Stromal cell of bone marrow (primary cell): ENCODE measurements at places on chromosomes 16 and 17.

DNA sequence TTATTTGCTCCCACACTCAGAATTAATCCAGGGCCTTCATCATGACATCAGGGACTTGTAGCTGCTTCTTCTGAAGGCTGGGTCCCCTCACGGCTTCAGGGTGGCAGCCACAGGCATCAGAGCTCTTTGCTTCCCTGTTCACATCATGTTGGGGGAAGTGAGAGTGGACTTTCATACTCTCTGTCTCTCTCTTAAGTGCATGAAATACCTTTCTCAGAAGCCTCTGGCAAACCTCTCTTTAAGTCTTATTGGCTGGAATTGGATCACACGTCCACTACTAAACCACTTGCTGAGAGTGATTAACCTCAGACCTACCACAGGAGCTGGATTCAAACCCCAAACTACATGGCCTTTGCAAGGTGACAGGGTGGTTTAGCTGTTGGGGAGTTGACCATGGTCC is 17.7 kb upstream of the SALL1 start:
- no peak for DNase-seq

DNA sequence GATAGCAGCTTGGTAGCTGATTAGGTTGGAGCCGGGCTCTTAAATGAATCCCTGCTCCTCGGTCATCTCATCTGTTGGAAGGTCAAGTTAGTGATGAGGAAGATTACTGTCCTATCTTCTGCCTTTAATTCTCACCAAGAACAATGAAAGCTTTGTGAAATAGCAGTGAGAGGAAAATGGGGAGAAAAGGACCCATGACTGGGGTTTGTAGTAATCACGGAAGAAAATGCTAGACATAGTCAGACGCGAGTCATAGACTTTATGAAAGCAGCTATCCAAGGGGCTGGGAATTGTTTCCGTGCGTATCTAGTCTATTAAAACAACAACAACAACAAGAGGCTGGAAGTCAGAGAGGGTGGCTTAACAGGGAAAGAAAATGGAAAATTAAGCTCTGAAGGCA is 18.3 kb downstream of the PIK3R5 start:
- DNase-seq: no peak

- peak; percentile 91 for DNase-seq
These were observed at the start of gene PFN1 for GRCh38 chr17:4948166-4948930. PFN1 (minus strand) TSS chr17:4948530; CDS start chr17:4948394, 136 bp downstream.

GRCh38 chr17:4808378-4808767 is 1.4 kb downstream of the PLD2 start:
- no peak for DNase-seq

- DNase-seq: peak; percentile 2
These were observed 134.9 kb downstream of the CCT6B start for GRCh38 chr17:34826332-34826731.

DNA sequence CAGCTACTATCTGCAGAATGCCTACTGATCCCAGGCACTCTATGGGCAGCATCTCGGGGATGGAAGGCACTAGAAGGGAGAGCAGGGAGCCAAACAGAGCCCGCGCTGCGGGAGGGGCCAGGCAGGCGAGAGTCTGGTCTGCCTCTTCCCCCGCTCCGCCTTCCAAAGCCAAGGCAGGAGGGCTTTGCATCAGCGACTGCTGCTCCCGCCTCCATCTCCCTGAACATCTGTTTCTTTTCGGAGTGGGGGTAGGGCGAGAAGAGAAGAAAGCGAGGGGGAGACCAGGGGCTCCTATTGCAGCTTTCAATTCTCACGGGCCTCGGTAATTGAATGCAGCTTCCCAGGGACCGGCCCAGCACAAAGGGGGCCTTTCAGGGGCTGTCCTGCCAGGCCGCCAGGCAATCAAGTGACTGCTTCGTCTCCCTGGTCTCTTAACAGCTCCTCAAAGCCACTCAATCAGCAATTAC is 31.4 kb upstream of the CDC42EP4 start:
- DNase-seq: peak; percentile 52

DNA sequence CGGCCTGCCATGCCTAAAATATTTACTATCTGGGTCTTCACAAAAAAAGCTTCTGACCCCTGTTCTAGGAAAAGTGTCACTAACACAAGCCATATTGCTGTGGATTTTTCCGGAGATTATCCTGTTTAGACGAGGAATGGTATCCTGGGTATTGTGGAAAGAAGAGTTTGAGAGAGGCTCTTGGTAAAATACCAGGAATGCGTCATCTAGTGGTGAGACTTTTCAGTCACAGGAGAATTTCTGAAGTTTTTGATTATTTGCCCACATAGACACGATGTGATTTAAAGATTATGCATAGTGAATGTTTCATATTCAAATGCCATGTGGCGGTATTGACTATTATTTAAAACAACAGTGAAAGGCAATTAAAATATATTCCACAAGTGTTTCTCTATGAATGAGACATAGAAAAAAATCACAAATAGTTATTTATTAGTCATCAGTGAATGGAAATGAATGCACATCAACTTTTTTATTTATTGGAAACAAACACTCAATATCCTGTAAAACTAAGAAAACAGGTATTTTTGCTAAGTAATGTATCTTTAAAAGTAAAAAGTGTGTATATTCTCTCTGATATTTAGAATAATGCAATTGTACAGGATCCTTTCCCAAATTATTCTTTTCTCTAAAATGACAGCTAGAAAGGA is 7.8 kb downstream of the KRT28 start:
- peak; percentile 40 for DNase-seq

GRCh38 chr16:30741461-30741914 is 6.7 kb upstream of the PHKG2 start:
- peak; percentile 33 for DNase-seq

- DNase-seq: no peak
These were observed 8.1 kb downstream of the TMEM204 start for GRCh38 chr16:1541293-1542165.

GRCh38 chr17:27977751-27978688 is 64.5 kb upstream of the NLK start:
- no peak for DNase-seq

DNA sequence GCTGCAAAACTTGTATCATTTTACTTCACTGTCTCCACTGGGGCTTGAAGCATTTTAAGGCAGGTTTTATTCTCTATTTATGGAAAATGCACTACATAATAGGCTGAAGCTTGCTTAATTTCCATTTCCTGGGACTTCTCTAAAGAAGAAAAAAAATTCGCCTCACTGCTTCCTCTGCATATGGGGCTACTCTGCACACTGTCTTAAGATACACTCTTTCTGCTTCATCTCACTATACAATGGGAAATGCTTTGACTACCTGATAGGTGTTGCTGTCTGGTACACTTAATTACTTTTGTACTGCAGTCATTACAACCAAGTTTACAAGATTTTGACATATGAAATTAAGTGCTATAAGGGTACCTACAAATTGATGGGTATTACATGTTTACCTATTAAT is 466.0 kb downstream of the KCNJ18 start:
- no peak for DNase-seq
